ENCODE measurements at places on chromosomes 16 and 17.

- no peak for DNase-seq
These were observed 9.9 kb downstream of the CCDC102A start for GRCh38 chr16:57526498-57526897.

DNA sequence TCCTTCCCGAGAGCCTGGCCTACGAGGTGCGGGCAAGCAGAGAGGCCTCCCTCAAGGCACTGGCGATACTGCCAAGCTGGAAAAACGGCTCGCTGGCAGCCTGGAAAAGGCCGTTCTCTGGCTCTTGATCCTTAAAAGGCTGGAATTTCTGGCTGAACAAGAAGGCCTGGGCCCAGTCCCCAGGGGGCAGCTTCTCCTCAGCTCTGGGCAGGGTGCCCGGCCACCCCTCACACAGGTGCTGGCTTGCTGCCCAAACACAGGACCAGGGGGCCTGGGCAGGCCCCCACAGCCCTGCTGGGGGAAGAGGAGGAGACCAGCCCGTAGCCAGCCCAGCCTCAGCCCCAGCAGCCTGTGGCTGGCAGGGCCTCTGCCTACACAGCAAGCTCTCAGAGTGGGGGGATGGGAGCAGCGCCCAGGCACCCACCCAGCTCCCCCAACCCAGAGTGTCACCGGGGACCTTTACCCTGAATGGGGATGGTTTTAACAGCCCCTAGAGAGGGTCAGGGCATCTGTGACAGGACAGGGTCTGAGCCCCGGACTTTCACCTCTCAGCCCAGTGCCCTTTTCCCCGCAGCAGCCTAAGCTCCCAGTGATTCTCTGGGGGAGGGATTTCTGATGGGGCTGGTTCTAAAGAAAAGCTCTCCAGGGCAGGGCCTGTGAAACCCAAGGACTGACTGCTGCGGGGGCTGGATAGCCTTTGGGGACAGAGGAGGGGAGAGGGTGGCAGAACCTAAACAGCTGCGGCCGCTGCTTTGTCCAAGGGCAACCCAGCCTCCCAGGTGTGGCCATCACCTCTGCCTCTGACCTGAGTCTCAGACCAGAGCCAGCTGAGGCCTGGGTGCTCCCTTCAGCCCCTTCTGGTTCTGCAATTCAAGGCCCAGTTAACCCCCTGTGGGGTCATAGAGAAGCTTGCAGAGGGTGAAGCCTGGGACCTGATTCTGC lies 38.6 kb upstream of the TOB1 start:
- no peak for DNase-seq

GRCh38 chr17:61280851-61281250 lies 118.8 kb upstream of the TBX2 start:
- no peak for DNase-seq

DNA sequence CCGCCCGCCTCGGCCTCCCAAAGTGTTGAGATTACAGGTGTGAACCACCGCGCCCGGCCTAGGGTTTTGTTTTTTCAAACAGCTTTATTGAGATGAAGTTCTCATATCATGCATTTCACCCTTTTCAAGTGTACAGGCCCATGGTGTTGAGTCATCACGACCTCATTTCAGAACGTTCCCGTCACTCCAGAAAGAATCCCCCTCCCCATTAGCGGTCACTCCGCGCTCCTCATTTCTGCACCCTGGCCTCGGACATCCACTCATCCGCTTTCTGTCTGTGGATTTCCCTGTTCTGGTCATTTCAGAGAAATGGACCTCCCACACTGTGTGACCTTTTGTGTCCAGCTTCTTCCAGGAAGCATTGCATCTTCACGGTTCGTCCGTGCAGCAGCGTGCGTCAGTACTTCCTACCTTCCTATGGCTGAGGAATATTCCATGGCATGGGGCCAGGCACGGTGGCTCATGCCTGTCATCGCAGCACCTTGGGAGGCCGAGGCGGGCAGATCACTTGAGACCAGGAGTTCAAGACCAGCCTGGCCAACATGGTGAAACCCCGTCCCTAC lies 135.2 kb upstream of the GSE1 start:
- DNase-seq = no peak

DNA sequence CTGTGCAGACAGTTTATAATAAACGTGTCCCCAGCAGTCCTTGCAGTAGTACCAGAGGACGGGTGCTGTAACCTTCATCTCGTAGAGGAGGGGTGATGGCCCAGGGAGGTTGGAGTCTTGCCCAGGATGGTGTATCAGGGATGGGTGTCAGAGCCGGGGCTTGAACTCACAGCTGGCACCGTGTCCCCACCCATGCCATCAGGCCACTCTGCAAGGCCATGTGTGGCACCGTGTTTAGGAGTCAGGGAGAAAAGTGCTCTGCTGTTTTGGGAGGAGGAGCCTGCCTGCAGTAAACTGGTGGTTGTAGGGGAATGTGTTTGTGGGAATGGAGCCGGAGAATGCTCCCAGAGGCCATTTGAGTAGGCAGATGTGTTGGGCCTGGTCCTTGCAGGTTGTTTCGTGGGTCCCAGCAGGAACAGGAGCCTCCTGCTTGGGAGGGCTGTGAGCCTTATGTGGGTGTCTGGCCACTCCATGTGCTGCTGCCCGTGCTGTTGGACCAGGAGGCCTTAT lies 1.7 kb downstream of the ADORA2B start:
- DNase-seq = no peak

GRCh38 chr17:62756198-62756597 lies 51.9 kb downstream of the MARCHF10 start:
- DNase-seq = no peak

DNA sequence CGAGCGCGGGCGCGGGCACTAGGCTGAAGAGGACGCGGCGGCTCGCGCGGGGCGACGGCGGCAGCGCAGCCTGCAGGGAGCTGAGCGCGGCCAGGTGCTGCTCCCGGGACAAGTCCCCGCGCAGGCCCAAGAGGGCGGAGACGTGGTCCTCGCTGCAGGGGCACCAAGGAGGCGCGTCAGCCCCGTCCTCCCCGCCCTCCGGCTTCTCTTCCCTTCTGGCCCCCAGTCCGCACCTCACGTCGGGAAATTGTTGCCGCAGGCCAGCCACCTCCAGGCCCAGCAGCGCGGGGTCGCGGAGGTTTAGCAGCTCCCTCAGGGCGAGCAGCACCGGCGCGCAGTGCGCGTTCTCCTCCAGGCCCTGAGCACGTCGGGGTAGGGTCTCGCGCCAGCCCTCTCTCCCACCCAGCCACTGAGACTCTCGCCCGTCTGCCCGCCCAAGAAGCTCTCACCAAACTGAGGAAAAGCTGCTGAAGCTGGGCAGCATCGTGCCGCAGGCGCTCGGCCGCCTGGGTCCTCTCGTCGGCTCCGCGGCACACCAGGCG lies 761 bp upstream of the MATCAP1 start:
- no peak for DNase-seq

GRCh38 chr17:49511810-49512209 lies 16.7 kb downstream of the NGFR start:
- DNase-seq = no peak

DNA sequence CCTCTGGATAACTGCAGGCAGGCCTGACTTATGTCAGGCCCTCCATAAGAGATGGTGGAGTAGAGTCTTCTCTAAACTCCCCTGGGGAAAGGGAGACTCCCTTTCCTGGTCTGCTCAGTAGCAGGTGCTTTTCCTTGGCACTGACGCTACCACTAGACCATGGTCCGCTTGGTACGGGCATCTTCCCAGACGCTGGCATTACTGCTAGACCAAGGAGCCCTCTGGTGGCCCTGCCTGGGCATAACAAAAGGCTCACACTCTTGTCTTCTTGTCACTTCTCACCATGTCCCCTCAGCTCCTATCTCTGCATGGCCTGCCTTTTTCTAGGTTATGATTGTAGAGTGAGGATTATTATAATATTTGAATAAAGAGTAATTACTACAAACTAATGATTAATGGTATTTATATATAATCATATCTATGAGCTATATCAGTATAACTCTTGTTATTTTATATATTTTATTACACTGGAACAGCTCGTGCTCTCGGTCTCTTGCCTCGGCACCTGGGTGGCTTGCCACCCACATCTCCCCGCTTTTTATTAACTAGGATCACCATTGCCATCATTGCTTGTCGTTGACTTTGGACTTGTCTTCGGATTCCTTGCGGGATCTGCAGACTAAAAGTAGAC lies 59.8 kb upstream of the ARL4D start:
- DNase-seq = peak; percentile 42

GRCh38 chr16:14409563-14409962 lies 220.5 kb downstream of the PARN start:
- DNase-seq = no peak

DNA sequence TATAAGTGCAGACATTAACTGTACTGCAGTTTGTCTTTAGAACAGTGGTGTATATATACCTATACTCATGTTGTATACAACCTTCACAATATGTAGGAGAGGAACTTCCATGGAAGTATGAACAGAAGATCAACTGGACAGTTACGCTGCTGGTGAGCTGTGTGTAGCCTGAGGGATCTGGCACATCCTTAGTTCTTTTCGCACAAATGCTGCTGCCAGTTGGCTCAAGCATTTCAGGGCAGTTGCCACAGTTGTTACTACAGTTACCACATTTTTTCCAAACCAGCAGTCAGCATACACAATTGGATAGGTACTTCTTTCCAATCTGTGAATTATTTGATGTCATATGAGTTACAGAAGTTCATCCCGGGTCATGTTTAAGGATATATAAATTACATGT lies 539.6 kb upstream of the HSBP1 start:
- DNase-seq = no peak

- no peak for DNase-seq
These were observed 242.1 kb upstream of the DYNLRB2 start for GRCh38 chr16:80298676-80299075.

GRCh38 chr16:16154281-16154951 lies 68.9 kb downstream of the ABCC6 start:
- DNase-seq = no peak

DNA sequence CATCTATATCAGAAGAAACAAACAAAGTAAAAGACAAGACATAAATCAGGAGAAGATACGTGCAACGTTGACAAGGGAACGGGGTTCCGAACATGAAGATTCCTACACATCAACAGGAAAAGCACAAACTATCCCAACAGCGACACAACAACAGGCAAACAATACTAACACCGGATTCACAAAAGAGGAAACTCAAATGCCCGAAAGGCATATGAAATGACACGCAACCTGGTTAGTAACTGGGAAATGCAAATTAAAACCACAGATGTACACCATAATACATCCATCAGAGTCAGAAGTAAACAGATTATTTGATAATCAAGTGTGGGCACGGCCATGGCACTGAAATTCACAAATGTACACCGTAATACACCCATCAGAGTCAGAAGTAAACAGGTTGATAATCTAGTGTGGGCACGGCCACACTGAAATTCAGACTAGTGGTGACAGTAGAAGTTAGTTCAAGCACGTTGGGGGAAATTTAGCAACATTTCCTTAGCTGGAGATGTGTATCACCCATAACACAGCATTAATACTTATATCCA lies 171.9 kb upstream of the RPH3AL start:
- no peak for DNase-seq

GRCh38 chr17:45092911-45093430 lies 31.9 kb downstream of the NMT1 start:
- no peak for DNase-seq

DNA sequence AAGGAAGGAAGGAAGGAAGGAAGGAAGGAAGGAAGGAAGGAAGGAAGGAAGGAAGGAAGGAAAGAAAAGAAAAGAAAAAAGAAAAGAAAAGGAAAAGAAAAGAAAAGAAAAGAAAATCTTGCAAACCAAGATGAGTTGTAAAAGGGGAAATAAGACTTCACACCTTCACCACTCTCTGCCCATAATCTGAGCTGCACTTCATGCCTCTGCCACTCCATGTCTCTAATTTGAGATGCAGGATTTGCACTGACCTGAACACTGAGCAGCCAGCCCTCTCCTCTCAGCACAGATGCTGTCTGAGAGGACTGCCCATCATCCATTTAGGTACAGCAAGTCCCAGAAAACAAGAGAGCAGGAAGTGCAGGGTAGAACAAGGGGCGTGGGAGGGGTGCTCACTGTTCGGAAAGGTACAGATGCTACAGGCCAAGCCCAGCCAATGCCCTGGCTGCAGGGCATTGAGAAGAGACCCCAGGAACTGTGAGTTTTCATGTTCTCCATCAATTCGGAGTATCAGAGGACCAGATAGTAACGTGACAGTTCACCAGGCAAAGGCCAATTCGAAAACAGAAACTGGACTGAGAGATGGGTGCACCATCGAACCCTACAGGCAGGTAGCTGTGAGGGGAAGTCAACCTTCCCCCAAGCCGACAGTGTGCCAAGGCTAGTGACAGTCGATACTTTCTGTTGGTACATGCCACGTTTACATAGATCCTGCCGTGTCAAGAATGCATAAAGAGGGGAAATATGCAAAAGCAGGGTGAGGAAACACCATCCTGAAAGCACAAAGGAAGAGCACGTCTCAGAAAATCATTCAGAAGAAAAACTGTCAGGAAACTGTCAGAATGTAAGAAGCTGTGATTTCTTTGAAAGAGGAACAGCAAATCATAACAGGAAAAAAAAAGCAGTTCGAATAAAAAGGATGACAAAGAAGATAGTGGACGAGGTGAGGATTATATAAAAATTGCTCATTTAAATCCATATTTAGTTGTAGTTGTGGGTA lies 142.0 kb upstream of the RCVRN start:
- DNase-seq = no peak

DNA sequence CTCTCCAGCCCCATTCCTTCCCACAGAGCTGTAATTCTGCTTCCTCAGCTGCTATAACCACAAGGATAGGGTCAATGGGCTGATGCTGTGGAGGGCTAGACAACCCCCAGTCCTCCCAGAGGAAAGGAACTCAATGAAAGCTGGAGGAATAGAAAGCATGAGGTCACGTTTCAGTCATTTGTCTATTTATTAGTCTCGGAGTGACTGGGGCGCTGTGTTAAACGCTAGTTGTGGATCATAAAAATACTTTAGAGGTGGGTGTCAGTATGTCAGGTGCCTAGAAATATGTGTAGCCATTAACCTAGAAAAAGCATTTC lies 787 bp upstream of the CCL3L1 start:
- no peak for DNase-seq

- DNase-seq = no peak
These were observed 46.2 kb upstream of the RBFOX3 start for GRCh38 chr17:79657036-79657435.

DNA sequence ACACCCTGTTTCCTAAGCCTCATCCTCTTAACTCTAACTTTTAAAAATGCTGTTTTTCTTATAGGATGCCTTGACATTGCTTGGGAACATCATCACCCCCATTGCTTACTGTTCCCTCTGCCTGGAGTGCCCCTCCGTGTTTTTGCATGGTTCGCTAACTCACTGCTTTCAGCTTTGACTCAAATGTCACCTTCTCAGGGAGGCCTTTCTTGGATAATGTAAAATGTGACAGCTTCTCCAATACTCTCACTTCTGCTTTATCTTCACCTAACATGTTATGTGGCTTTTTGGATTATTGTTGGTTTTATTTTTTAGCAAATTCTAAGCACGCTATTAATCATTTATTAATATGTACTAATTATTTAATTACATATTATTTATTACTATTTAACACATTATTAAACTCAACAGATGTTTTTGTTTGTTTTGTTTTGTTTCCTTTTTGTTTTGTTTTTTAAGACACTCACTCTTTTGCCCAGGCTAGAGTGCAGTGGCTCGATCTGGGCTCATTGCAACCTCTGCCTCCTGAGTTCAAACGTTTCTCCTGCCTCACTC lies 3.8 kb downstream of the CRYM start:
- DNase-seq = no peak

- no peak for DNase-seq
These were observed 8.9 kb downstream of the EME1 start for GRCh38 chr17:50381920-50382319.

Data from stimulated activated CD8-positive, alpha-beta memory T cell treated with anti-CD3 and anti-CD28 coated beads, Interleukin-7, amount 100 ng/mL, for 24 hours (primary cell).